Fibroblast of skin of right quadriceps (primary cell): ENCODE measurements at places on chromosomes 7 and 10.

- DNase-seq, result no peak
Observed at GRCh38 chr7:70165477-70166170, 567.3 kb downstream of the AUTS2 start.

- DNase-seq, result no peak
Observed at GRCh38 chr10:79274279-79275104, 72.8 kb upstream of the PPIF start.

DNA sequence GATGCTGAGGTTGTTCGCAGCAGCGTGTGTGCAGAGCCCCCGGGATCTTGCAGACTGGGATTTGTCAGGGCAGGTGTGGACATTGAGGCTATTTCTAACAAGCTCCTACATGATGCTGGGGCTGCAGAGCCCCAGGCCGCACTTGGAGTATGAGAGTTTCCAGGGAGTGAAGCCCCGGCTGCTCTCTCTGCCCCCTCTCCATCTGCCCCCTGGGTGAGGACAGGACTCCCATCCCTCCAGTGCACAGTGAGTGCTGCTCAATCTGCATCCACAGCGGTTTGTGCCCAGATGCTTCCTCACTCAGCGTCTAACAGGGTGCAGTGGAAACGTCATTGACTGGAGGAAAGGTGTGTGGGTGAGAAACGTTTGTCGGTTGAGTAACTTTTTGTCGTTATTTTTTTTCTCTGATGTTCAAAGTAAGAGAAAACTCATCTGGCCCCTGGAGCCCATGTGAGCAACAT is 25.3 kb downstream of the IL2RA start:
- no peak for DNase-seq

DNA sequence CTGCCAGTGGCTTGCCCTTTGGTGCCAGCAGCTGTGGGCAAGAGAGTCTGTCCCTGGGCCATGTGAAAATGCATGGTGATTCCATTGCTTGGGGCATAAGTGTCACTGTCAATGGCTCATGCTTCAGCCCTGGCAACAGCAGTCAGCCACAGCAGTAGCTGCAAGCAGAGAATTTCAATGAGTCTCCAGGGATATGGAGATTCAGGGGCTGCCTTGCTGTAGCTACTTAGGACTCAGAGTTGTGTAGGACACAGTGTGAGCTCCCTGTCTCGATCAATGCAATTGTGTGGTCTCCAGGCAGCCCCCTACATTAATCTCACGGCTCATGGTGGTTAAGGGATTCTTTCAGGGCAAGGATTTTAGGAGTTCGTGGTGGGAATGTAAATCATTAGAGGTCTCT is 126.3 kb upstream of the STARD3NL start:
- DNase-seq, result no peak

- peak; percentile 32 for DNase-seq
Observed at GRCh38 chr7:29946428-29947186, 43.0 kb downstream of the SCRN1 start.

DNA sequence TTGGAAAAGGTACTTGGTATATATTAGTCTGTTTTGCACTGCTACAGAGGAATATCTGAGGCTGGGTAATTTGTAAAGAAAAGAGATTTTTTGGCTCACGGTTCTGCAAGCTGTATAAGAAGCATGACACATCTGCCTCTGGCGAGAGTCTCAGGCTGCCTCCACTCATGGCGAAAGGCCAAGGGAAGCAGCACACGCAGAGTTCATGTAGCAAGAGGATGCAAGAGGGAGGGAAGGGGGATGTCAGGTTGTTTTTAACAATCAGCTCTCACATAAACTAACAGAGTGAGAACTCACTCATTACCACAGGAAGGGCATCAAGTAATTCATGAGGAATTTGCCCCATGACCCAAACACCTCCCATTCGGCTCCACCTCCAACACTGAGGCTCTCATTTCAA is 484.8 kb upstream of the DPP6 start:
- DNase-seq, result no peak

GRCh38 chr10:62424026-62424425 is 49.9 kb downstream of the ZNF365 start:
- DNase-seq, result no peak

- no peak for DNase-seq
Observed at GRCh38 chr7:55296070-55296469, 69.1 kb upstream of the LANCL2 start.

DNA sequence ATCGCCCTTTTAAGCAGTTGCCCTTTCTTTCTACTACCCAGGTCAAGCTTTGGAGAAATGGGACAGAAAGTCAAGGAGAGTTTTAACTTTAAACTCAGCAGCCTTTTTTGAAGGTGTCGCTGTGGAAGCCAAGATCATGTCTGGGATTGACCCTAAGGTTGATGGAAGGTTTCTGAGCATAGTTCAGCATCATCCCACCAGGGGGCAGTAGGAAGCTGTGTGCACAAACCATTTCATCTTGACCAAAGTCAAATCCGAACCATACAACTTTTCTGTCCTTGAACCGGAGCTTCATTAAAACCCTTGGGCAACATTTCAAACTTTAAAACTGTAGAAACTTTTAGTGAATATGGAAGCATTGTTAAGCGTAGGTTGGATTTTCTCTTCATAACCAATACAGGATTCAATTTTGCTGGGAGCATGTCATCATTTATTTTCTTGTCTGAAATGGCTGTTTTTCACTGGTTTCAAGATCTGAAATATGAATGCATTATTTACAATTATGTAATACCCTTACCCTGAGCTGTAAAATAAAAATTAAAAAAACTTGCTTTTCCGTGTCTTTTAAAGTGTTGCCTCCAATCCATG is 214.4 kb upstream of the KIAA1217 start:
- peak; percentile 52 for DNase-seq

DNA sequence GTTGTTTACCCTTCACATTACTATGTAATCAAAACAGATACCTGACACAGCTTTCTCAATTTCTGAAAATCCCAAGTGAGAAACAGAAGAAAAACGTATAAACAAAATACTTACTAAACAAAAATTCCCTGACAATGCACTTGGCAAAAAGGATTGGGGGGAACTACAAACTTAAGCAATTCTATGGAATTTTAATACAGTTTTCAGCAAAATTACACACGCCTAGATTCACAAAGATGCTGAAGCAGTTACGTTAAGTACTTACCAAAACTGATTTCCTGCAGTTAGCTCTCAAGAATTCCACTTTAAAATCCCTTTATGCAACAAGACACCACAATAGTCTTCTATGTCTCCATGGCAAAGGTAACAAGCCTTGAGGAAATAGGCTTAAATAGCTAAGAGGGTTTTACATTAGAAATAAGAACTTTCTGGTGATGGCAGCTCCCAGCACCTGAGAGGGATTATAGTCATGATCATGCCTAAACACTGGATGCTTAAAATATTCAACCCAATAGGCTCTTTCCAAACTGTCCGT is 10.8 kb downstream of the TOMM7 start:
- DNase-seq, result no peak

- DNase-seq, result no peak
Observed at GRCh38 chr7:16776053-16776452, 22.5 kb downstream of the TSPAN13 start.

- no peak for DNase-seq
Observed at GRCh38 chr10:133334503-133335245, 2.0 kb downstream of the CALY start.

DNA sequence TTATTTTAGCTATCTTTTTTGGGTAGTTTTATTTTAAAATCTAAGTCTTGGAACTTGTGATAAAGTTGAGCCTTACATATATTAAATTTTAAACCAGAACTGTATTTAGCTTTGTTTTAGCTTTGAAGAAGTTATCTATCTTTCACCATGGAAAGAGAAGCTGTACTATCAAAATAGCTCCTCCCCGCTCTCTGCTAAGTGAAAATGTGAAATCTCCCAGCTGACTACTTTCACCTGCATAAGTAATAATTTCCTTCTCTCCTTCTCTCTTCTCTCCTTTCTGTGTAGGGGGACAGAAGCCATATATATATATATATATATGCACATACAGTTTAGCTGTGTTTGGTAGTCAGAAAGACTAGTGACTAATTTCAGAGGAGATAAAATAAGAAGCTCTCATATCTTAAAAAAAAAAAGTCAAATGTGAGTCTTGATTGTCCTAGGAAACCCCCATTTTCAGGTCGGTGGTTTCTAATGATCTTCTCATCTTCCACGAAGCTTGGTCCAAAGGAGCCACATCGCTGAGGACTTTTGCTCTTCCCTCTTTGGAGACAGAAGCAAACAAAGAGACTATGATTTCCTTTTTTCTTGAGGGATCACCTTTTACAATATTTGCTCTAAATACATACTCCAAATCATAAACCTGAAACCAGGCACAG is 30.6 kb upstream of the GDI2 start:
- no peak for DNase-seq

- peak; percentile 78 for DNase-seq
Observed at GRCh38 chr7:94655126-94655847, 646 bp downstream of the SGCE start.

- peak; percentile 42 for DNase-seq
Observed at GRCh38 chr10:71302874-71303568, 16.0 kb upstream of the SLC29A3 start.

- DNase-seq, result no peak
Observed at GRCh38 chr7:152882576-152883310, 123.2 kb downstream of the ACTR3B start.

GRCh38 chr7:156896388-156897022 is 3.5 kb upstream of the LMBR1 start:
- DNase-seq, result no peak

GRCh38 chr10:14674376-14675050 is 100.2 kb downstream of the FAM107B start:
- no peak for DNase-seq

DNA sequence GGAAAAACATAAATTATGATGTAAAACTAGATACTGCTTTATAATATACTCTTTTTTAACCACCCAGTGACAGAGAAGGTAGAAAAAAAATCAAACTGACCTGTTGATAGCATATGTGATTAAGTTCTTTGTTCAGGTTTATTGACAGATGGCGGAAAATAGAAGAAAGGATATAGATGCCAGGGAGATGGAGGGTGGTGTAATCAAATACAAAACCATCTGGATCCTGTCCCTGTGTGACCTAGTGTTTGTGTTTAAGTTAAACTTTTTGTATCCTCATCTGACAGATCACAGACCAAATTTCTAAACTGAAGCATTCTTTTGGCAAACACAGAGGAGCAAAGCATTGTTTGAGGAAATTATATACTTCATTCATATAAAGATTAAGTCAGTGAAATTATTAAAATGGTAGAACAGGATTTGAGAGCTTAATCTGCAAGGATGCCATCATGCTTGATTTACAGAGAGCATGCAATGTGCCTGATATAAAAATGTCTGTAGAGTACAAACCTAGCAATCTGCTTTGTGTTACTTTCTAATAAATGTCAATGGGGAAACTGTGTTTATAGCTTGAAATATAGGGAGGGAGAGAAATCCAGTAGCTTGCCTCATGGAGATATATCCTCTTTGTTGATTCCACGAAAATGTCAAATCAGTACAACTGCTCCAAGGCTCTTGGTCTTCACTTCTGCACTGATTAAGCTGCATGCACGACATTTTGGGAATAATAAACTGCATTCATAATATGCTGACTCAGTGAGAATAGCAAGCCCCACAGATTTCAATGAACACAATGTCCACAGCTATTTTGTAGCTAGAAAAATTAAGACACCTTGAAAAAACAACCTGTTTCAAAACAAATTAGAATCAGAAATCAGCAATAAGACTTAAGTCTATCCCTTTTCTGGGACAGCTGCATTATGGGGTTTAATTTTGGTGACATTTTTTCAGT is 39.0 kb downstream of the SEM1 start:
- DNase-seq, result no peak

GRCh38 chr10:80855348-80855971 is 317.8 kb downstream of the SH2D4B start:
- no peak for DNase-seq

DNA sequence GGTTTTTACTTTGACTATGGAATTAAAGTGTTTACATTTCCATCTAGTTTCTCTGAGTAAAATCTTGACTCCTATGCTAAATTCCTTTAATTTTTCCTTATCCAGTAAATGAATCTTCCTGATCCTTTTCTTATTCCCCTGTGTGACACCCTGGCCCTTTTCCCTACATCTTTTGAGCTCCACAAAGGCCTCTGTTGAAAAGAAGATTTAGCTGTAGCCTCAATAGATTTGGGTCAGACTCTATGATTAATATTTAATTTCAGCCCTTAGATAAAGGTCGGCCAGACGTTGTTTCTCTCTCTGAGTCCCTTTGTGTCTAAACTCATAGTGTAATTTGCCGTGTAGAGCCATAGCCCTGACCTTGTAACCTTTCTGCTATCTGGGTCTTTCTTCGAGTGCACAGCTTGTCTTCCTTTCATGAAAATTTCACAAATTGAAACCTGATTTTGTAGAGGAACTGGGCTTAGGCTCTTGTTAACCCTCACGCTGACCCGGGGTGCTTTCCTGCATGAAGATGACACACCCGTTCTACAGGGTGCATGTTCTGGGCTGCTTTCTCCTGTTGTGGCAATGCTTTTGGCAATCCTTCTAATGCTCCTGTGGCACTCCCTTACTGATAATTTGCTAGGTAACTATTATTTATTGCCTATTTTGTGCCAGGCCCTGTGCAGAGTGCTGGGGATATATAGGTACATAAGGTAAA is 21.2 kb downstream of the LSMEM1 start:
- no peak for DNase-seq

- no peak for DNase-seq
Observed at GRCh38 chr7:39357648-39358047, 208.6 kb upstream of the YAE1 start.

- DNase-seq, result no peak
Observed at GRCh38 chr7:22499044-22499443, 944 bp downstream of the STEAP1B start.
